ENCODE measurements at places on chromosomes 13 and 19. TPM values are rescaled to one million over a fixed set of nuclear protein-coding genes. Genes with fewer than 3 reads are reported as not detected.

- DNase-seq, result no peak
These were observed 29.1 kb upstream of the IGFL4 start for GRCh38 chr19:46069806-46070341.

DNA sequence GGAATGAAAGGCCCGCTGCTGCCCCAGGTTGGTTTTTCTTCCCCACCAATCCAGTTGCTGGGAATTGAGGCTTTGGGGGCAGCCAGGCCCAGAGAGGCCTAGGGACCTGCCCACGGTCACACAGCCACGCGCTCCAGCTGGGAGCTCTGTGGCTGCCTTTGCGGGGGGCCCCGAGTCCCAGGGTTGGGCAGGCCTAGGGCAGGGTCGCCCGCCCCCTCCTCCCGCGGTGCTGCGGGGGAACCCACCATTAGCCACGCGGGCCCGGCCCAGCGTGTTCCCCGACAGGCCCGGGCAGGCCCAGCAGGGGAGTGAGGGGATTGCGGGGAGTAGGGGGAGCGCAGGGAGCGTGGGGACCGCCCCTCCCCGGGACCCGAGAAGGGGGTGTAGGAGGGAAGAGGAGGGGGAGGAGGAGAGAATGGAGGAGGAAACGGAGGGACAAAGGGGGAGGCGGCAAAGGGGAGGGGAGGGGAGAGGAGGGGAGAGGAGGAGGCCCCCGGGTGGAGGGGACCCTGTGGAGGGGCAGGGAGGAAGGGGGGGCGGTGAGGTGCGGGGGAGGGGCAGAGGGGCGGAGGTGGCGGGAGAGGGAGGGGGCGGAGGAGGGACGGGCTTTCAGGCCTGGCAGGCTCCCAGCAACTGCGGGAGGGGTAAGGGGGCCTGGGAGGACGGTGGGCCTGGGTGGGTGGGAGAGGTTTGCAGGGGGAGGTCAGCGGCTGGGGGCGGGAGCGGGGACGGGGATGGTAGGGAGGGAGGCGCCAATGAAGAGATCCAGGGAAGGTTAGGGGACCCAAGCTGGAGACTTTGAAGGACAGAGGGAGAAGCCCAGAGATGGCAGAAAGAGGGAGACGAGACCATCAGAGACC, 12.9 kb upstream of the TLE2 start:
- DNase-seq, result no peak

- DNase-seq, result no peak
These were observed 1.8 kb downstream of the MYBPC2 start for GRCh38 chr19:50434525-50434924.

DNA sequence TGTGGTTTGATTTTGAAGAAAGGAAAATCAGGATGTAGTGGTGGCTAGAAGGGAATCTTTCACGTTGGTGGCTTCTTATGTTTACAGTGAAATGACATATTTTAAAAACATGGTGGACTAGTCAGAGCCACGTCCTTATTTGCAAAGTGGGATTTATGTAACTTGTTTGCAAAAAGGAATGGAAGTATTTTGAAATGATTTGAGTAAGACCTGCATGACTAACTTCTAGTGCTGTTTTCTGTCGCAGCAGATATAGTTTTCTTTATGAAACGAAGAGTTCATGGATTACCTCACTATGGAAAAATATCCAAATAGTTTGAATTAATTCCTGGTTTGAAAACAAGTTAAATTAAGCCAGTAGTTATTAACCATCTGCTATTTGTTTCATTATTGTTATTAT, 476.5 kb downstream of the MYO16 start:
- no peak for DNase-seq

- peak; percentile 37 for DNase-seq
These were observed 182.5 kb downstream of the POU4F1 start for GRCh38 chr13:78420814-78421213.

DNA sequence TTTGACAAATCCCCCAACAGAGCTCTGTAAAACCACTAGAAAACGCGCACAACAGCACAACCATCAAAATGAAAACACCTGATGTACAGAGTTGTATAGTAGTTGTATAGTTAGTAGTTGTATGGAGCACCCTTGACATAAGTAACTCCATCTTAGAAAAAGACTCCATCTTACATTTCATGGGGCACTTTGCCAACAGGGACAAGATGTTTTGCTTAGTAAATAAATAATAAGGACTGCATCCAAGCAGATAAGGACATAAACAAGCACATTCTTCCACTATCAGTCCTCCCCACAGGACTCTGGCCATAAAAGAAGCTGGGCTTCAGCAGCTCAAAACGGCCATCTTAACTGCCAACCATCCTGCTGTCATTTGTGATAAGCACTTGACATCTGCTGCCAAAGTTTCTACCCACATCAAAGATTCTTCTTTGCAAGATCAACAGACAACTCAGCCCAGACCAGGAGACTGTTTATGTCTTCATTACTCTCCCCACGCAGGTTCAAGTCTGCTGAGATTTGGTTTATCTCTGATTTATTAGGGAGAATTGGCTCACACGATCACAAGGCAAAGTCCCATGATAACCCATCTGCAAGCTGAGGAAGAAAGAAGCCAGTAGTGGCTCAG, 20.7 kb upstream of the ZNF331 start:
- no peak for DNase-seq

DNA sequence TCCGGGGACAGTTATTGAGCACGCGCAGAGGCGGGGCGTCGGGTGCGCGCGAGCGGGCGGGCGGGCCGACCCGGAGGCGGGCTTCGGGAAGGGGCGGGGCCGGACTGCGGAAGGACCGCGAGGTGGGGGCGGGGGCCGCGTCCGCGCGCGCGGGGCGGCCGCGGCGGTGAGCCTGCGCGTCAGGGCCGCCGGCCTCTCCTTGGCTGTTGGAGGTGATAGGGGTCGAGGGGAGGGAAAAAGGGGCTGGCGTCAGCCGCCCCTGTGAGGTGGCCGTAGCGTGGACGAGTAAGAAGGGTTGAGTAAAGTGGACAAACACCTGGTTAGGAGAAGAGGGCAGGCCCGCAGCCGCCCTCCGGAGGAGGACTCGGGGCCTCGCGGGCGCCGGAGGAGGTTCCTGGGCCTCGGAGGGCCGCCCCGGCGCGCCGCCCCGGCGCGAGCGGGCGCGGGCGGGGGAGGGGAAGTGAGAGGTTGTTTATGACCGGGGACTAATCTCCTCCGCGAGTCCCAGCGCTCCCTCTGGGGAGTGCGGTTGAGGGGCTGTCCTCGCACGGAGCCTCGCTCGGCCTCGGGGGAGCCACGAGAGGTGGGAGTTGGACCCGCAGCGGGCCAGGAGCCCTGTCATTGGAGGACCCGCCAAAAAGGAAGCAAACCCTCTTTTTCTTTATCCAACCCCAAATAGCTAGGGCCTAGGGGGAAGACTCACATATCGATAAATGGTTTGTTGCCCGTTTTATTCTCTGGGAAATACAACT, 547 bp upstream of the INTS6 start:
- peak; percentile 42 for DNase-seq

DNA sequence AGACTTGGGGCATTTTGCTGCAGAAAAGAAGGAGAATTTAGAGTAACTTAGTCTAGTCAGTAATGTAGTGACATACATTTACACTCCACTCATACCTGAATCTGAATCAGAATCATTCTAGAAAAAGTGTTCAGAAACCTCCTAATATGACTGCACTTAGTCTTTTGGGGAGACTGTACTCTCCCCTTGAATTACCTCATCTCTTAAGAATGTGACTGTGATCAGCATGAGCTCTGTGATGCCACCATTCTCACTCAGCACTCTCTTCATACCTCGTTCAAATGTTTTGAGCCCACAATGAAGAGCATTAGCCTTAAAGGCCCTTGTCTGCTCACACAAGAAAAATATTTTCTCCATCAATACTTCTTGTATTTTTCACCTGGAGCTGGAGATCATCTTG, 229.4 kb downstream of the FGF14 start:
- no peak for DNase-seq

DNA sequence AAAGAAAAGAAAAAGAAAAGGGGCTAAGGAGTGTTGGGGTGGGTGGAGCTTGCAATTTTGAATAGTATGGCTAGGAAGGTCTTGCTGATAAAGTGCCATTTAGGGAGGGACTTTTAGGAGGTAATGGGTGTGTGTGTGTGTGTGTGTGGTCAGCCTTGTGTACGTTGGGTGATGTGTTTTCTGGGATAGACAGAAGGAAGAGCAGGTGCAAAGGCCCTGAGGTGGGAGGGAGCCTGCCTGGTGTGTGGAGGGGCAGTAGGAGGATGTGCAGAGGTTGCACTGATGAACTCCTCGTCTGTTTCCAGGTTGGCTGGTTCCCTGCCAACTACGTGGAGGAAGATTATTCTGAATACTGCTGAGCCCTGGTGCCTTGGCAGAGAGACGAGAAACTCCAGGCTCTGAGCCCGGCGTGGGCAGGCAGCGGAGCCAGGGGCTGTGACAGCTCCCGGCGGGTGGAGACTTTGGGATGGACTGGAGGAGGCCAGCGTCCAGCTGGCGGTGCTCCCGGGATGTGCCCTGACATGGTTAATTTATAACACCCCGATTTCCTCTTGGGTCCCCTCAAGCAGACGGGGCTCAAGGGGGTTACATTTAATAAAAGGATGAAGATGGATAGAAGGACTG, 30.5 kb upstream of the ADGRE1 start:
- no peak for DNase-seq

GRCh38 chr13:106210324-106210723, 325.1 kb downstream of the EFNB2 start:
- no peak for DNase-seq

- no peak for DNase-seq
These were observed 17.8 kb downstream of the PROZ start for GRCh38 chr13:113176280-113176679.

- DNase-seq, result peak; percentile 33
These were observed 215.2 kb downstream of the NBEA start for GRCh38 chr13:35157143-35157755.

DNA sequence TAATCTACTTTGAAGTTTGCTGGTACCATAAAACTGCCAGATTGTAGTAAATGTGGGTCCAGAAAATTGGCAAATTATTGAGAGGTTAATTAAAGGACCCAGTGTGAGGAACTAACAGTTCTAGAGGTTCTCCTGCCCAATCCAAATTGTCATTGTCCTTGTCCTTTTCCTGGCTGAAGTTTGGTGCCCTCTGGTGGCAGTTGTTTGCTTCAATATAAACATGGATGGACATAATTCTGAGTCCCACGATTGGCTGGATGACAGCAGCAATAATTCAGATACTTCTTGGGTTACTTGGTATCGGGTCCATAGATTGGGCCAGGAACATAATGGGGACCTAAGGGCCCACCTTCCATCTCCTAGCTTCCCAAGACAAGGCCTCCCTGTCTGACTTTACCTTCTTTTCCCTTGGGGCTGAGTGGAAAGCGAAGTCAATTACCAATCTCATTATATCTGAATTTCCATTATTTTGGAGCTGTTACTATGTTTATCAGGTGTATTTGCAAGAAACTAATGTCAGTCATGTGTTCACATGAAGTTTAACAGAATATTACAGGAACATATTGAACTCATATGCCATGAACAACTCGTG, 33.8 kb upstream of the GARRE1 start:
- DNase-seq, result no peak

DNA sequence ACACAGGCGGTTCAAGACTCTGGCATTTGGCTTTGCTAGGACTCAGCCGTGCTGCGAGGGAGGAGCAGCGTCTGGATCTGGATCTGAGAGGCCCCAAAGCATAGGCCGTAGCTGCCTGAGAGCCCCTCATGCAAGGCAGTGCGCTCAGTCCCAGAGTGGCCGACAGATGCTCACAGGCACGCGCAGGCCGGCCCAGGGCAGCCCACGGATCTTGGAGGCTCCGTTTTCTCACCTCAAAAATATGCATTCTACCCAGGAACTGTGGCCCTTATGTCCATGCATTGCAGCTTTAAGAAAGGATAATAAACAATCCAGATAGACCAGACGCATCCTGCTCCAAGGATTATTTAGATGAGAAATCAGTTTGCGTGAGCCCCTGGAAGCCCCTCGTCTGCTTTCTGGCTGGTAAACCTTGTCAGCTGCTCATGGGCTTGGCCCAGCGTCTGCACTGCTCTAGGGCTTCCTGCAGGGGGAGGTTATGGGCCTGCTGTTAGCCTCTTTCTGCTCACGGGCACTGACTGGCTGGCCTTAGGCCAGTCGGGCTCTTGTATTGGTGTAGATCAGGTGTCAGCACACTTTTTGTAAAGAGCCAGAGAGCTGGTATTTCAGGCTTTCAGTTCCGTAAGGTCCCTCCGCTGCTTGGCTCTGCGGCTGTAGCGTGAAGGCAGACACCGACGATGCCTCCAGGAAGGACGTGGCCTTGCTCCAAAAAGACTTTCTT, 24.2 kb downstream of the TEX29 start:
- DNase-seq, result no peak

DNA sequence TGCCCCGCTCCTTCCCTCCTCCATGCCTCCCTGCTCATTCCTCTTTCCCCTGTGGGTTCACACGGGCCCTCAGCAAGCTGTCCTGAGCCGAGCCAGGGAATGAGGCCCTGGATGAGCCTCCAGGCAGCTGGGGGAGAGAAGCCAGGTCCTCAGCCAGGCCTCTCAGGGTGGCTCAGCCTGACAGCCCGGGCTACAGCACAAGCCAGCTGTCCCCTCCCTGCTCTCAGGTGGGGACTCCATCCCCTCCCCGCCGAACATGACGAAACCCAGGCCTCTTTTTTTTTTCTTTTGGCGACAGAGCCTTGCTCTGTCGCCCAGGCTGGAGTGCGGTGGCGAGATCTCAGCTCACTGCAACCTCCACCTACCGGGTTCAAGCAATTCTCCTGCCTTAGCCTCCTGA, 40.0 kb upstream of the MATK start:
- DNase-seq, result no peak

- DNase-seq, result no peak
These were observed 338.7 kb downstream of the IRS2 start for GRCh38 chr13:109447667-109448066.

DNA sequence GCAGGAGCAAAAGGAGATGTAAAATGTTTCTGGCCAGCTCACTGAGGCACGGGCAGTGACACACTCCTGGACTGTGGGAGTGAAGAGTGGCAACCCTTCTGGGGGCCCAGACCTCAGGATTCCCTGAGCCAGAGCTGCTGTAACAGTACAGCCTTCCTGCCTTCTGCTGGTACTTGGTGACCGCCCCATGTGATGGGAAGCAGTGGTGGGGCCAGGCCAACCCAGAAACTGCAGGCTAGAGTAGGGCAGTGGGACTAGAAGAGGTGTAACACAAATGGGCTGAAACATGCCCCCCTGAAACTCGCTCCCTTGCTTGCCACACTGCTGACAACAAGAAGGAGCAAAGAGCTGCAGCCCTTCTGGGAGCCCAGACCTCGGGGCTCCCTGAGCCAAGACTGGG, 217.1 kb upstream of the TRPC4 start:
- no peak for DNase-seq

- DNase-seq, result no peak
These were observed 95.4 kb upstream of the RAP2A start for GRCh38 chr13:97338571-97338970.

The ZNF738 gene
- 11.9 TPM for polyA plus RNA-seq

The ZNF285 gene
- polyA plus RNA-seq, result not detected

The AKAP11 gene
- 7.0 TPM for polyA plus RNA-seq

The ZNF548 gene
- polyA plus RNA-seq, result 8.4 TPM

The S1PR5 gene
- not detected for polyA plus RNA-seq

The ONECUT3 gene
- polyA plus RNA-seq, result not detected

The TLE6 gene
- 7.3 TPM for polyA plus RNA-seq

The TNFSF11 gene
- 6.8 TPM for polyA plus RNA-seq

The NLRP11 gene
- polyA plus RNA-seq, result 0.09 TPM

The ZNF296 gene
- polyA plus RNA-seq, result 21.9 TPM

Data from GM12878 (cell line).